ENCODE measurements at places on chromosomes 2 and 18. TPM values are rescaled to one million over a fixed set of nuclear protein-coding genes. Genes with fewer than 3 reads are reported as not detected.

LIPG gene
- 10.2 TPM for total RNA-seq

GRCh38 chr2:71891719-71892422 lies 255.8 kb downstream of the CYP26B1 start:
- DNase-seq = no peak

GRCh38 chr2:39679805-39680204 lies 14.1 kb downstream of the TMEM178A start:
- no peak for DNase-seq

GRCh38 chr2:183408562-183408961 lies 284.3 kb downstream of the NUP35 start:
- no peak for DNase-seq

GRCh38 chr18:59606193-59607077 lies 90.8 kb downstream of the CCBE1 start:
- no peak for DNase-seq

CYP26B1 gene
- total RNA-seq = 3.8 TPM

ERBB4 gene
- total RNA-seq = 22.6 TPM

GCG gene
- total RNA-seq = not detected

IGFBP5 gene
- total RNA-seq = 169 TPM

GPR39 gene
- total RNA-seq = 13.4 TPM

- DNase-seq = peak; percentile 90
Observed at GRCh38 chr2:176187899-176188773, at the start of gene HOXD1. HOXD1 (plus strand) TSS chr2:176188668; CDS start chr2:176188802, 134 bp downstream.

- no peak for DNase-seq
Observed at GRCh38 chr2:173623438-173624319, 269.0 kb downstream of the CDCA7 start.

CTAGE1 gene
- total RNA-seq = not detected

GRCh38 chr2:54772531-54772930 lies 49.1 kb downstream of the EML6 start:
- DNase-seq = no peak

EFEMP1 gene
- total RNA-seq = 301 TPM

- DNase-seq = no peak
Observed at GRCh38 chr2:202790676-202791075, 80.9 kb downstream of the ICA1L start.

- peak; percentile 46 for DNase-seq
Observed at GRCh38 chr2:70685771-70686171, 82.2 kb downstream of the ADD2 start.

GRCh38 chr2:22136446-22136845 lies 1012.7 kb downstream of the TDRD15 start:
- DNase-seq = no peak

DNA sequence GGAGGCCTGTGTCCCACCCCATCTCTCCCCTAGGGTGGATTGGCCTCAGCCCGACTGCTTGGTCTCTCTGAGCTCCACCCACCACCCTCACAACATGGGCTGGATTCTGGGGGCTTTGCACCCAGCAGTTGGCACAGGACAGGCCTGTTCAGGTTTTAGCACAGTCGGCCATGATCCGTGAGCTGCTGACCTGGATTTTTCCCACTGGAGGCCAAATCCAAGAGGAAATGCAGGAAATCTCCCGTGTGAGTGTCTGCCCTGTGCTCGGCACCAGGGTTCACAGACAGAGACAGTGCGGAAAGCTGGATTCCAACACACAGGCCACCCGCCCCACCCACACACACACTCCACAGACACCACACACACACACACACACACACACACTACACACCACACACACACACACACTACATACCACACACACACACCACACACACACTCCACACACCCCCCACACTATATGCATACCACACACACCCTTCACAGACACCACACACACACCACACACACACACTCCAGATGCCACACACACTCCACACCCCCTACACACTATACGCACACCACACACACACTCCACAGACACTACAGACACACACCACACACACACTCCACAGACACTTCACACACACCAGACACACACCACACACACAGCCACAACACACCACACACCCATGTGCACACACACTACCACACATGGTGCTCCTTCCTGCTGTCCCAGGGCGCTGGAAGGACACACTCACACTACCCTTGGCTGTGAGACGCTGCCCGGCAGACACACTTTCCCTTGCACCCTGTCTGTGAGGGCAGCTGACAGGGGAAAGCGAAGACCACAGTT lies 14.1 kb downstream of the MBP start:
- no peak for DNase-seq

POTEC gene
- total RNA-seq = not detected

- no peak for DNase-seq
Observed at GRCh38 chr2:128702616-128703015, 383.9 kb upstream of the HS6ST1 start.

- DNase-seq = peak; percentile 79
Observed at GRCh38 chr18:7567474-7568425, 634 bp downstream of the PTPRM start.

DNA sequence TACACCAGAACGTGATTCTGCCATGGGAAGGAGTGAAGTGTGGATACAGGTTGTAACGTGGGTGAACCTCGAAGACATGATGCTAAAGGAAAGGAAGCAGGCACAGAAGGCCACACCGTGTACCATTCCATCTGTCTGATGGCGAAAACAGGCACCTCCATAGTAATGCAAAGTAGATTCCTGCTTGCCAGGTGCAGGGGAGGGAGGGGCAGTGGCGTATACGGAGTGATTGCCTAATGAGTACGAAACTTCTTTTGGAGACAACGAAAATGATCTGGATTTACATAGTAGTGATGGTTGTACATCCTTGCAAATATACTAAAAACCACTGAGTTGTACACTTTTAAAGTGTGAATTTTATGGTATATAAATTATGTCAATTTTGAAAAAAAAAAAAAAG lies 106.7 kb downstream of the GBX2 start:
- DNase-seq = no peak

GRCh38 chr18:79007440-79007839 lies 27.8 kb downstream of the SALL3 start:
- no peak for DNase-seq

GRCh38 chr2:122277956-122278355 lies 522.5 kb downstream of the TSN start:
- DNase-seq = no peak

DNA sequence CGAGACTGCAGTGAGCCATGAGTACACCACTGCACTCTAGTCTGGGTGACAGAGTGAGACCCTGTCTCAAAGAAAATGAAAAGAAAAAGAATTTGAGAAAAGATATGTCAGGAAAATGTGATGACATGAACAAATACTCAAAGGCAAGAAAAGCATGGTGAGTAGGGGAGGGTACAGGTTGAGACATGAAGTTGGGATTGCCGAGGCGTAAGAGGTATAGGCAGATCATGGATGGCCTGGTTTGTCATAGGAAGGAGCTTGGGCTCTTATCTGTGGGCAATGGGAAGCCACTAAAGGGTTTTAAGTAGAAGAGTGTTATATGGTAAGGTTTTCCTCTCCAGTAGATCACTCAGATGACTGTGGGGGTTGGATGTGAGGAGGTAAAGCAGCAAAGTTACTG lies 32.3 kb downstream of the SPAST start:
- no peak for DNase-seq

DNA sequence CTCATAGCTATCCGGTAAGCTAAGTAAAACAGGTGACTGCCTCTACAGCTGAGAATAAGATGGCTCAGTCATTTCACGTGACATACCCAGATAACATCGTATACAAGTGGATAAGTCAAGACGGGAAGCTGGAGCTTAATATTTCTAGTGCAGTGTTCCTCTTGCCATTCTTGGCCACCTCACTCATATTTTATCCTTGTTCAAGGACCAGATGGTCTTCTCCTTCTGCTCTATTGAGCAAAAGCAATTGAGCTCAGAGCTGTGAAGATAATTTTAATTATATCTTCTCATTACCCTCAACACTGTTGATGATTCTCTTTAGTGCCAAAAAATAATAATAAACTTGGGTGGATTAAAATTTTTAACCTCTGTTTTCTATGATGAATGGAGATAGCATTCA lies 201.1 kb downstream of the DCC start:
- no peak for DNase-seq

IL1R1 gene
- total RNA-seq = 196 TPM

Measured in upper lobe of right lung (tissue), 1 donor.